ENCODE measurements at places on chromosomes 1 and 21. TPM values are rescaled to one million over a fixed set of nuclear protein-coding genes. Genes with fewer than 3 reads are reported as not detected.

DNA sequence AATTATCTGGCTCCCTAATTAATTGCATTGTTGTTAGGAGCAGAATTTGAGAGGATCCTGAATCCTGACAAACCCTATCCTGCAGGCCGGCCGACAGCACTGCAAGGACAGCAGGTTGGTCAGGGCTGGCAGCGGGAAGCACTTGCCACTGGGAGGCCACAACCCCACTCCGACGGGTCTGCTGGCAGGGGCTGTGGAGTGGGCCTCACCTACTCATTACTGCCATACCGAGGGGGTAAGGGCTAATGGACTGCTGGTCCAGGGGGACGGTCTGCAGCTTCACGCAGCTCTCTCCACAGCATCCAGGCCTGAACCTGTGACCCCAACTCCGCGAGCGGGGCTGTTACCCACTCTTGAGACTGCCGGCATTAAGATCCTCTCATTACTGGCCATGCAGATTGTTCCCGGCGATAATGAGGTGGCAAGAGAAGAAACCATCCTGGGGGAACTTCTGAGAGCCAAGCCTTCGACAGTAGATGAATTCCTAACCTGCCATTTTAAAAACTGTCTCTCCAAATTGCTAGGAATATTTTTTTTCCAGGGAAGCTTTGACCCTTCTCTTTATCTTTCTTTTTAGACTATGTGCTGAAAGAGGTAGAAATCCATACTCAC lies 501.3 kb downstream of the OMA1 start:
- no peak for DNase-seq

- no peak for DNase-seq
These were observed 95.1 kb downstream of the ST3GAL3 start for GRCh38 chr1:43802356-43802980.

DNA sequence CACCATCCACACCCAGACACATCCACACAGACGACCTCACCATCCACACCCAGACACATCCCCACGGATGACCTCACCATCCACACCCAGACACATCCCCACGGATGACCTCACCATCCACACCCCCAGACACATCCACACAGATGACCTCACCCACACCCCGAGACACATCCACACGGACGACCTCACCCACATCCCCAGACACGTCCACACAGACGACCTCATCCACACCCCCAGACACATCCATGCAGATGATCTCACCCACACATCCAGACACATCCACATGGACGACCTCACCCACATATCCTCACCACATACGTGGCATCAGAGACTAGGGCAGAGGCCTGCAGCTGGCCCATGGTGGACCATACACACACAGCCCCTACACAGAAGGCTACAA lies 14.7 kb upstream of the FABP3 start:
- DNase-seq, result no peak

- DNase-seq, result no peak
These were observed 121.2 kb downstream of the NRIP1 start for GRCh38 chr21:14943616-14944015.

EPHA10 gene
- total RNA-seq, result 0.34 TPM

DNA sequence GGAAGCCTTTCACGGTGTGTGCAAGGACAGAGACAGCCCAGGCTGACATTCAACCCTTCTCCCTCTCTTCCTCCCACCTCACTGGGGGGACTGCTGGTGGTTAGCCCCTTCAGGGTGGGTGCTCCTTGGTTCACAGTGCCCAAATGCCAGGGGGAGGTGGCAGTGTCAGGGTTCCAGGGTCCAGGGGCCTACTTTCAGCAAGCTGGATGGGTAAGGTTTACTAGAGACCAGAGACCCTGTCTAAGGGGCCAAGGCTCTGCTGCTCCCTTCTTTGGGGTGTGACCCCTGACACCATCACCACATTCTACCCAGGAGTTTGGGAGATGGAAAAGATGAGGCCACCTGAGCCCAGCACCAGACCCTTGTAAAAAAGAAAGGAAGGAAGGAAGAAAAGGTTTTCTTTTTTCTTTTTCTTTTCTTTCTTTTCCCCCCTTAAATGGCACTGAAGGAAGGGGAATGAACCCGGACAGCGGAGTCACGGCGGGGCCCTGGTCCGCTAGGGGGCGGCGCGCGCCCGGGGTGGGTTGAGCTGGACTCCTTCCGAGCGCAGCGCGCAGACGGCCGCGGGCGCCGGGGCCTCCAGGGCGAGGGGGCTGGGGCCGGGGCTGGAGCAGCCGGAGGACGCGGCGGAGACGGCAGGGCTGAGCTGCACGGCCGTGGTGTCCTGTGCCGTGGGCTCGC lies 18.8 kb downstream of the KNCN start:
- DNase-seq, result peak; percentile 60

Data from T-helper 17 cell (primary cell).